ENCODE measurements at places on chromosomes 3 and 15. TPM values are rescaled to one million over a fixed set of nuclear protein-coding genes. Genes with fewer than 3 reads are reported as not detected.

DNA sequence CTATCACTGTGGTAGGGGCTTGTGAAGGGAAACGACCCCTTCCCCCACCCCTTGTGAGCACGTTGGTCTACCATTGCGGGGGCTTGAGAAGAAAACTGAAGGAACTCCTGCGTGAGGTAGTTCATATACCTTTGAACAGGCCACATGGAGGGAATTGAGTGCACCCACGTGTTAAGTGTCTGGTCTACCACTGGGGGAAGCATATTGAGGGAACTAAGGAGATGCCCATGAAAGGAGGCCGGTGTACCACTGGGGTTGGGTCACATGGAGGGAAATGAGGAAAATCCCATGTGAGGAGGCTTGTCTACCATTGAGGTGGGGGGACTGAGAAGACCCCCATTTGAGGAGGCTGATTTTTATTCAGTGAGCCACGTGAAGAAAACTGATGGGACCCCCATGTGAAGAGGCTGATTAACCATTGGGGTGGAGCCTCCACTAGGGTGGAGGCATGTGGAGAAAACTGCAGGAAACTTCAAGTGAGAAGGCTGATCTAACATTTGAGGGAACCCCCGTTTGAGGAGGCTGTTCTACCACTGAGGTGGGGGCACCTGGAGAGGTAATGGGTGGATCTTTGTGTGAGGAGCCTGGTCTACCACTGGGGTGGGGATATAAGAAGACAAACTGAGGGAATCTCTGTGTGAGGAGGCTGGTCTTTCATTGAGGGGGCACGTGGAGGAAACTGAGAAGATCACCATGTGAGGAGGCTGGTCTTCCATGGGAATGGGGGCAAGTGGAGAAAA is 163.2 kb downstream of the FBLN2 start:
- no peak for DNase-seq

GRCh38 chr15:58566029-58566428 is 134.2 kb downstream of the LIPC start:
- DNase-seq: no peak

DNA sequence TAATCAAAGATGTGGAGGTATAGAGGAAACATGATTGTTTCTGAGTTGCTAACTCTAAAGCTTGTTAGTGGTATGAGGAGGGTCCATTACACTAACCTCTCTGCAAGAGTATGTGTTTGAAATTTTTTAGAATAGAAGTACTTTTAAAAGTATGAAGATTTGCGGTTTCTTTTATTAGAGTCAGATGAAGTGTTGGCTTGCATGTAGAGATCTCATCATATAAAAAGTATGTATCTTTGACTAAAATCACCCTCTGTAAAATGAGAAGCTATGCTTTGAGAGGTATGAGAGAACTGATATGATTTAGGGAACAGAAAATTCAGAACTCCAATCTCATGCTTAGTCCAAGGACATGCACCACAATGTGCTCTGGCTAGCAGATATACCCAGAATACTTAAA is 140.4 kb upstream of the MBNL1 start:
- no peak for DNase-seq

MOBP gene
- not detected for total RNA-seq

DNA sequence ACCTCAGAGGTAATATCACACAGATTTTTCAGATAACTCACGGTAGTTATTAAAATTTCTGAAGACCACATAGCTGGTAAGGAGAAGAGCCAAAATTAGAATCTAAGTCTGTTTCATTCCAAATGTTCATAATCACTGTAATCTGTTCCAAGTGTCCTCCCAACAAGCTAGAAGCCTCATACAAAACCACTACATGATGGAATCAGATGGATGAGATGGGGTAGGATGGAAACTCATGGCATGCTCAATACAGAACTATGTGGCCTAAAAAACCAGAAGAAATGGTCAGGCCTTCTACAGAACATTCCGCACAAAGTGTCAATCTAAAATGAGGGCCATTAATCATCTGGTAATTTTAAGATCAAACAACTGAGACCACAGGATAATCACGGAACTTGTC is 91.8 kb downstream of the THBS1 start:
- no peak for DNase-seq

DNA sequence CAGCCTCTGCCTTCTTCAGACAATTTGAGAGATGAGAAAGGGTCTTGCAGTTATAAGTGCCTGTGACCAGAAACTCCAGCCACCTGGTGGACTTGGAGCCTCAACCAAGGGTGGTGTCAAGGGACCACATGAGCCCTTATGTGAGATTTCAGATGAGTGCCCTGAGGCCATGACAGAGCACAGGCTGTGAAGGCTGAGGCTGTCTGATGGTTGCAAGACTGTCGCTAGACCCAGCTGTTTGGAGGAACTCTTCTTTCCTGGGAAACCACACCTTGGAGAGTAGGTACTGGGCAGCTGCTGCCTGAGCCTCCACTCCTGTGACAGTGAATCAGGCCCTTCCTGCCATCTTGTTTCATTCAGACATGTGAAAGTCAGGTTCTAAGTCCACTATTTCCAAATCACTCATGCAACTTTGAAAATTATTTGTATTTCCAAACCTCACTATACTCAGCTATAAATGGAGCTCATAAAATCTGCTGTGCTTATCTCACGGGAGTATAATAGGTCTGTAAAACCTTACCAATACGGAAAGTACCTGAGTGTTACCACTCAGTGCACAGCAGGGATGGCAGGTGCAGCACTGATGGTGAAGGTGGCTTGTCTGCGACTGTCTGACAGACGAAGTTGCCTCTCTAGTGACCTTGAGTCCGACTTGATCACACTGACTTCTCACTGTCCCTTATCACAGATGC is 99.4 kb downstream of the RPL39L start:
- no peak for DNase-seq

RBM5 gene
- total RNA-seq: 150 TPM

SH2D7 gene
- total RNA-seq: not detected

DNA sequence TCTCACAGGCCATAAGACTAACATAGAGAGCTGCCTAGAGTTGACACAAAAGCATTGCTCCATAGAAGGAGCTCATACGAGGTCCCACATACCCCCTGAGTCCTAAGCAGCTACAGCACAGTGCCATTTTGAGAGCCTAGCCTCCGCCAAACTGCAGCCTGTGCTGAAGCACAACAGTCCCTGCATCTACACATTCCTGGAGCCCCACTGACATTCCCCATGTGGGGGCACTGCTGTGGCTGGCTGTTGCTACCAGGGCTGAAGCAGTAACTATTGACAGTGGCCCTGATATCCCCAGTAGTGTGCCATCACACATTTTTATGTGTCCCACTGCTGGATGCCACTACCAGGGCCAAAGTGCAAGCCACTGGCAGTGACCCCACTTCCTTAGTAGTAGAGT is 80.3 kb downstream of the CERS3 start:
- no peak for DNase-seq

GRCh38 chr3:32500231-32500630 is 2.4 kb downstream of the CMTM6 start:
- no peak for DNase-seq

TIMP4 gene
- 2.4 TPM for total RNA-seq

EEF1AKMT4 gene
- total RNA-seq: 2.7 TPM

GRCh38 chr3:182692695-182693094 is 100.6 kb upstream of the ATP11B start:
- DNase-seq: no peak

All from osteoblast (primary cell).